Uterus (tissue), 4 donors: ENCODE measurements at places on chromosomes 16 and 17.

- no peak for DNase-seq
- H3K4me1 ChIP-seq: no peaks in the 10 kb centered on the region
- peaks cover 8% of the 10 kb centered on the region for H3K27me3 ChIP-seq
- H3K4me3 ChIP-seq: no peak overlapping the region
- H3K27ac ChIP-seq: no peak overlapping the region
- no peaks in the 10 kb centered on the region for H3K36me3 ChIP-seq
Observed at GRCh38 chr17:70171159-70171558, 1.8 kb downstream of the KCNJ2 start.

DNA sequence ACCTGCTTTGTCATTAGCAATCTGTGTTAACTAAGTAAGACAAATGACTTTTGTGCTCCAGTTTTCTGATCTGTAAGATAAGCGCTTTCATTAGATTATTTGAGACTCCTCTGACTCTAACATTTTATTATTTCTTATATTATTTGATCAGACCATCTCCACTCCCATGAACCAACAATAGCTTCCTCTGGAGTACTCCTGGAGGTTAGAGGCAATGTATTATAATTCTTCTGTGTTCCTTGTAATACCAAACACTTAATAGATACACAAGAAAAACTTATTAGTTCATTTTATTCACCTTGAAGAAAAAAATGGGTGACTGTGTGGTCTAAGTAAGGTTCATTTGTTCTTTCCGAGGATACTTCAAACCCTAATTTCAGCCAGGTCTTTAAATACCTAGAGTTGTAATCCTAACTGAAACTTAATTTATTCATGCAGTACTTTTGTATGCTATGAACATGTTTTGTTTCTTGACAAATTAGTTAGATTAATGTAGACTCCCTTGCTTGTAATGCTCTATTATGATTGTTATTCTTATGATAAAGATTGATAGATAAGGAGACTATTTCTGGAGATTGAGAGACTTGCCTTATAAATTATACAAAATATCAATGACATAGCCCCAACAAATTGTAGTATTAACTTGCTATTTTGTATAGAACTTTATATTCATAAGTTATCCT lies 53.9 kb downstream of the NQO1 start:
- no peak overlapping the region for H3K4me3 ChIP-seq
- H3K27ac ChIP-seq: peak overlapping the region; percentile 35
- no peaks in the 10 kb centered on the region for H3K27me3 ChIP-seq
- H3K36me3 ChIP-seq: no peaks in the 10 kb centered on the region
- no peaks in the 10 kb centered on the region for H3K4me1 ChIP-seq

- H3K4me1 ChIP-seq: no peaks in the 10 kb centered on the region
- no peaks in the 10 kb centered on the region for H3K27me3 ChIP-seq
- no peak overlapping the region for H3K27ac ChIP-seq
- H3K4me3 ChIP-seq: no peak overlapping the region
- H3K36me3 ChIP-seq: no peaks in the 10 kb centered on the region
Observed at GRCh38 chr17:80621997-80622357, 77.3 kb downstream of the RPTOR start.

GRCh38 chr16:76532188-76532973 lies 255.2 kb downstream of the CNTNAP4 start:
- no peaks in the 10 kb centered on the region for H3K27me3 ChIP-seq
- H3K4me1 ChIP-seq: no peaks in the 10 kb centered on the region
- no peak overlapping the region for H3K4me3 ChIP-seq
- no peak overlapping the region for H3K27ac ChIP-seq
- no peaks in the 10 kb centered on the region for H3K36me3 ChIP-seq
- no peak for DNase-seq

DNA sequence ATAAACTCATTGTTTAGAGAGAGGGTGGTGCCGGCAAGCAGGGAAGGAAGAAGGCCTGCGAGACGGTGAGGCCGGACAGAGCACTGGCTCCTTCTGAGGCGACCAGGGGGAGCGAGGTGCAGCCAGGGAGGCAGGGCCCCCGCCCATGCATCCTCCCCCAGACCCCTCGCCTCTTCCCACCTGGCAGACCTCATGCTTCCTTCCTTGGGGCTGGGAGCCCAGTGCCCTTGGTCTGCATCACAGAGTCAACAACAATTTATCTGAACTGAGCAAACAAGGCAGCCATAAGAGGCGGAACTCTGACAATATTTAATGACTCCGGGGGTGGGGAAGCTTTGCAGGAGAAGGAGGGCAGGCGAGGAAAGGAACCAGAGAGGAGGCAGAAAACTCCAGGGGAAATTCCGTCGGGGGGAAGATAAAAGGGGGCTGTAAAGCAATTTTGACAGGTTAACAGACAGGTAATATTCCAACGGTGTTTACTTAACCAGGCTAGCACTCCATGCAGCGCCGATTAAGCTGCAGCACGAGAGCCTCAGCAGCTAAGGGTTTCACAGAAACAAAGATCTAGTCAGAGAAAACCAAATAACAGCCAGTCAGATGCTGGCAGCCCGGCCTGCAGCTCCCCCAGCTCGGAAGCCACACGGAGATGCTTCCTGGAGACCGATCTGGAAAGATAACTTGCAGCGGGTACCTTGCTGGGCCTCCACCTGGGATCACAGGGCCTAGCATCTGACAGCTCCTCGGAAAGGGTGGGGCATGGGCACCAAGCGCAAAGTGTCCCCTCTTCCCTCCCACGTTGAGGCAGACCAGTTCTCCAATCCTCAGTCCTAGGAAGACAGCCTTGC lies 398.2 kb downstream of the SOX9 start:
- H3K4me1 ChIP-seq: no peaks in the 10 kb centered on the region
- H3K27me3 ChIP-seq: no peaks in the 10 kb centered on the region
- no peak for DNase-seq
- no peak overlapping the region for H3K27ac ChIP-seq
- no peak overlapping the region for H3K4me3 ChIP-seq

- H3K4me1 ChIP-seq: no peaks in the 10 kb centered on the region
- H3K4me3 ChIP-seq: no peak overlapping the region
- H3K27me3 ChIP-seq: no peaks in the 10 kb centered on the region
- no peaks in the 10 kb centered on the region for H3K36me3 ChIP-seq
- peak; percentile 53 for DNase-seq
Observed at GRCh38 chr16:75471723-75472633, 7.5 kb upstream of the TMEM170A start.

DNA sequence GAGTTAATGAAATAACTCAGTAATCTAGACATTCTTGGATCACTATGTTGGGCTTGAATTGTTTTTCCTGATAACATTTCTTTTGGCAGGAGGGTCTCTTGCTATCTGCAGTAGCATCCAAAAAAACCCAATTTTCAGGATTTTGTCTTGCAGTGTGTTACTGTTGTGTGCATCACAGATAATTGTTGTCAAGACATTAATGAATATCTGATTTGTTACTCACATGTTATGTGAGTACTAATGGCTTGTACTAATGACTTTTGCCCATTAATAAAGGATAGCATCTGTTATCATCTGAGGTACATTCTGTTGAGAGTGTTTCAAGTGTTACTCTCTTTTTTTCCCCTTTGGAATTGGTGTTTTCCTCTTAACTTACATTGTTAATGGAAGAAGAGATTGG lies 10.0 kb downstream of the PRKAR1A start:
- no peaks in the 10 kb centered on the region for H3K27me3 ChIP-seq
- H3K4me3 ChIP-seq: no peak overlapping the region
- no peak for DNase-seq
- no peaks in the 10 kb centered on the region for H3K36me3 ChIP-seq
- H3K27ac ChIP-seq: no peak overlapping the region
- H3K4me1 ChIP-seq: no peaks in the 10 kb centered on the region

GRCh38 chr17:20035501-20035900 lies 26.3 kb downstream of the SPECC1 start:
- H3K27me3 ChIP-seq: no peaks in the 10 kb centered on the region
- H3K27ac ChIP-seq: no peak overlapping the region
- no peak overlapping the region for H3K4me3 ChIP-seq
- no peaks in the 10 kb centered on the region for H3K4me1 ChIP-seq
- H3K36me3 ChIP-seq: no peaks in the 10 kb centered on the region

DNA sequence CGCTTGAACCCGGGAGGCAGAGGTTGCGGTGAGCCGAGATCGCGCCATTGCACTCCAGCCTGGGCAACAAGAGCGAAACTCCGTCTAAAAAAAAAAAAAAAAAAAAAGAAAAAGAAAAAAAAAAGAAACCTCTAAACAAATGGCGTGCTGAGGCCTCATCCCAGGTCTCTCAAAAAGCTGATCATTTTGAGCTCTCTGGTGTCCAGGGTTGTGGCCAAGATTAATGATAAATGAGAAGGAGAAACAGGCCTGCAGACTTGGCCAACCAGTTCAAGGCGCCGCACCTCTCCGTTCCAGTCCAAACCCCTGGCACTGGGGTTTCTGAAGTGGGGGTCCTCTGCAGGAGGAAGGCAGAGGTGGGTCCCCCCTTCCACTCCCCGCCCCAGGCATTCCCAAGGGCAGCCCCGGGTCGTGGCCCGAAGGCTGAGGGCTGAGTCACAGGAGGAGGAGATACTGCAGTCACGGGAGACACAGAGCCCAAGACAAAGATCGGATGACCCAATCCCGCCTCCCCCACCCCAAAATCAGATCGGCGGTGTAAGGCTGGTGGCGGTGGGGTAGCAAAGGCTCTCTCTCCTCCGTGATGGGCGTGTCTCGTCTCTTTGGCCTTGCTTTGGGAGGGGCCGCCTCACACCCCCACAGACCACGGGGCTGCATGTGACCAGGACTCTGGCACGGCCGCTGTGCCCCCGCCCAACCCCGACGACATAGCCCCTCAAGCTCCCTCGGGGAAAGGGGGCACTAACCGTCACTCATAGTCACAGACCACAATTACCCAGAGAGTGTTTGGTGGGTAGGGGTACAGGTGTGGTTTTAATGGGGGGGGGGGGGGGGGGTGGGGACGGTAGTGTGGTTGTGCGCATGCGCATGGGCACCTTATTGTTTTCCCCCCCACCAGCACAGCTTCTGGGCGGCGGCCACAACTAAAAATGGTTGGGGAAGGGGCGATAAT lies 1.1 kb downstream of the VAT1 start:
- peaks cover 11% of the 10 kb centered on the region for H3K4me1 ChIP-seq
- H3K4me3 ChIP-seq: peak overlapping the region; percentile 79
- peak; percentile 82 for DNase-seq
